ENCODE measurements at places on chromosomes 3 and 15.

- DNase-seq = no peak
Measured at GRCh38 chr3:194931865-194932264, 246.2 kb downstream of the FAM43A start.

GRCh38 chr15:50135031-50135551 lies 16.1 kb upstream of the ATP8B4 start:
- no peak for DNase-seq

GRCh38 chr3:82509106-82509842 lies 747.8 kb upstream of the GBE1 start:
- DNase-seq = no peak

- DNase-seq = no peak
Measured at GRCh38 chr3:116200956-116201690, 244.2 kb downstream of the LSAMP start.

DNA sequence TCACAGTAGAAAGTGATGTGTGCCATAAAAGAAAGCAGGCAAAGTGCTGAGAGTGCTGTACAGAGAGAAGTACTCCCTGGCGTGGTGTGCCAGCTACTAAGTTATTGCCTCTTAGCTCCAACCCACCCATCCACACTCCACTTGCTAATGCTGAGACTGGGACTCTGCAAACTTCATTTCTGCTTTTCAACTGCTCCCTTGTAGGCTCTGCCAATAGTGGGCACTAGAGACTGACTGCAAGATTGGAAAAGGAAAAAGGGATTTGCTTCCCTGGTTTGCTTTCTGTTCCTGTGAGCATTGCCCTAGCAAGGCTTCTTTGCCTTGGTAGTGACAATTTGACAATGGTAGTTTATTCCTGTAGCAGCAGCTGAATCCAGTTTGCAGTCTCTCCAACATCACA lies 56.5 kb upstream of the TMEM108 start:
- DNase-seq = no peak

DNA sequence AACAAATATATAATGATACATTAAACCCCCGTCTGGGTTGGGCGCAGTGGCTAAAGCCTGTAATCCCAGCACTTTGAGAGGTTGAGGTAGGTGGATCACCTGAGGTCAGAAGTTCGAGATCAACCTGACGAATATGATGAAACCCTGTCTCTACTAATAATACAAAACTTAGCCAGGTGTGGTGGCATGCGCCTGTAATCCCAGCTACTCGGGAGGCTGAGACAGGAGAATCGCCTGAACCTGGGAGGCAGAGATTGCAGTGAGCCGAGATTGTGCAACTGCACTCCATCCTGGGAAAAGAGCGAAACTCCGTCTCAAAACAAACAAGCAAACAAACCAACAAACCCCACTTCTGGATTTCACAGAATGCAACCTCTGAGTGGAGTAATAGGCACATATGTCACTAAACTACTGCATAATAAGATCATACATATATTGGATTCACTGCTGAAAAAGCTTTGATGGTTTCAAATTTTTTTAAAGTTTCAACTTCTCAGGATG lies 718.2 kb downstream of the SI start:
- no peak for DNase-seq

GRCh38 chr15:83285979-83286553 lies 1.6 kb upstream of the BNC1 start:
- DNase-seq = no peak

DNA sequence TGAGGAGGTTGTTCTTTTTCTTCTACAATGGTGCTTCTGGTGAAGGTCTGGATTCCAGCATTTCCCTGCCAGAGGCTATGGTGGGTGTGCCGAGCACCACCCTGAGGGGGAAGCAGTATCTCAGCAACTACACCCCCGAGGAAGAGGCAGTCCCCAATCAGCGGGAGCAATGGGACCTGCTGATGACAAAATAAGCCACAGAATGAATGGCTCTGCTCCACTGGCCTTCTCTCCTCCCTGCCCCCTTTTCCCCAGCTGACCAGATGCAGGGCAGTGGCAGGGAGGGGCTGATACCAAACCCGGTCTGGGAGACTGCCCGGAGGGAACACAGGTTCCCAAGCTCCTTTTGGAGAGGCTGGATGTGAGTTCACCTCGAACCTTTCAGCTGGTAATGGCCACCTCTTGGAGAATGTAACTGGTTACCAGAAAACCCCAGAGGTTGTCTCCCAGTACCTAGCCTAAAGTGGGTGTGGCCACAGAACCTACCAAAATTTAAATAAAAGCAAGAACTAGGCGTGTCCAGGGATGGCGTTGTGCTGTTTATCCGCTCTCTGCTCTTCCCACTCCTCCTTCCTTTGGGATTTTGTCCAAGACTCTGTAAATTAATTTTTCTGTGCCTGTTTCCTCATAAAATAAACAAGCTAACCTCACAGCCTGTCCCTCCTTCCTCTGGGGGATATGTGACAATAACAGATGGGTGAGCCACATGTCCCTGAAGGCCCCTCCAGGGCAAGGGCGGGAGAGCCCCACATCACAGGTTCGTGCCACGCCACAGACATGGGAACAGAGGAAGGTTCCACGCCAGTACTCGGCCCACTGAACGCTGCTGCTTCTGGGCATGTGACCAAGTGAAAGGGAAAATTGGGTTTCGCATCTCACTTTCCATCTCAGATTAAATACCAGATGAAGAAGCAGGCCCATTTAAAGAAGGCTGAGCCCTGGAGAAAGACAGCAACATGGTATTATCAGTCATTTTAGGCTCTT lies 35.1 kb upstream of the SPTBN5 start:
- no peak for DNase-seq

- DNase-seq = no peak
Measured at GRCh38 chr3:179760944-179761343, 108.1 kb downstream of the USP13 start.

DNA sequence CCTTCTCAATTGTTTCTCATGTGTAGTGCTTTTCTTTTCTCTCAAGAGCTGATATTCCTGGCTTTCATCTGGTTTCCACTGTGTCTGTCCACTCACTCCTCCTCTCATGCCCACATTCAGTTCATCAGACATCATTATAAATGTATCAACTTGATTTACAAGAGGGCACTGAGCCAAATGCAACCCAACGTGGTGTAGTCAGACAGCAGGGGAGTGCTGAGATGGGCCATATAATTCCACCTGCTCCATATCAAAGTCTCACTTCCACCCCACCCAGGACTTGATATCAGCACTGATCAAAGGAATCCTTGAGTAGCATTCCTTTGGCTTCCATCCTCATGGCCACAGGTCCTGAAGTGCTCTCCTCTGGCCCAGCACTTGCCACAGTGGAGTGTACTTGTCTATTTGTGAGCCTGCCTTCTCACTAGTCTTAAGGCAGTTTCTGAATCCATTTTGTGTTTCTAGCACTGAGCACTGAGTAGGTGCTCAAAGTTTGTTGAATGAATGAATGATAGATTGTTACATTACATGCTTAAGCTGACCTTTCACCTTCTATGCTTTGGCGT lies 252.8 kb downstream of the CLSTN2 start:
- no peak for DNase-seq

GRCh38 chr3:194312743-194313281 lies 38.3 kb downstream of the CPN2 start:
- no peak for DNase-seq

DNA sequence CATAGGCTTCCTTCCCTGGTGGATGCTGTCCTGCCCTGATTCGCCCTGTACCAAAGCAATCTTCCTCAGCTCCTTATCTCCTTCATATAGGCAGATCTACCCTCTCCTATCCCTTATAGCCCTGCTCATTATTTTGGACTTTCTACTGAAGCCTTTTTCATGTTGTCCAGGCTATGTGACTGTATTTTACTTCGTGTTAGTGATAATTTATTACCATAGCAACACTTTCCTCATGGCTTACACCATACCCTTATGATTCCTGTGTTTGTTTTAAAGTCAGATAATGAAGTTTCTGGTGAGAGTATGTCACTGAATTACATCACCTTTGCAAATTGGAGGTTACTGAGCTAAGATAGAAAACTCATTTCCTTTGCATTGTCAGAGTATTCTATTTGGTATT lies 352.6 kb downstream of the NLGN1 start:
- DNase-seq = no peak

GRCh38 chr3:58640700-58641372 lies 25.7 kb downstream of the FAM3D start:
- peak; percentile 62 for DNase-seq

DNA sequence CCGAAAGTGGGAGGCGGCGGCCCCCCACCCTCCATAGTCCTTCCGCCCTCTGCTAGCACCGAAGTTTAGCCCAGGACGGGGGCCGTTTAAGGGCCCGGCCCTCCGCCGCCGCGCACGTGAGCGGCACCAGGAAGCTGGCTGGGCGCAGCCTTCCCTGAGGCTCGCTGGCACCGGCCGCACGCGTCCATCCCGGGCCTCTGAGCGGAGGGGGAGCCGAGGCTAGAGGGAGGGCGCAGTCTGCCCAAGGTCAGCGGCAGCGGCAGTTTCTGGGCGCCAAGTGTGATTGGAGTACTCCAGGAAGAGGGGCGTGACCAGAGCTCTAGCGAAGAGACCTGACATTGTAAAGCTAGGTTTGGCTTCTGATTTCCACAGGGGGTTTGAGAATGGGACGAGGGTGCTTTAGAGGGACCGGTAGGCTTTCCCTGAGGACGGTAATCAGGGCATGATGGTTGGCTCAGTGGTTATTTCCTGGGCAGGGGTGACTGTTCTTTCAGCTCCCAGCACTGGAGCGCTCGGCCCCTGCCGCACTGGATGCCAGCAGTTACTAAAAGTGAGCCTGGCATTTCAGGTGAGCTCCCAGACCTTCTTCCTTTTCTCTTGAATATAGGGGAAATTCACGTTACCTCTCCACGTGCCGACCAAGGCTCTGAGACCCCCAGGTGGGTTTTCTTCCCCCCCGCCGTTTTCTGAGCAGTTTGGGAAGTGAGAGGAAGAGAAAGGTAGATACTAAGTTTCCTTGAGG lies 853 bp downstream of the TEX264 start:
- DNase-seq = peak; percentile 81

DNA sequence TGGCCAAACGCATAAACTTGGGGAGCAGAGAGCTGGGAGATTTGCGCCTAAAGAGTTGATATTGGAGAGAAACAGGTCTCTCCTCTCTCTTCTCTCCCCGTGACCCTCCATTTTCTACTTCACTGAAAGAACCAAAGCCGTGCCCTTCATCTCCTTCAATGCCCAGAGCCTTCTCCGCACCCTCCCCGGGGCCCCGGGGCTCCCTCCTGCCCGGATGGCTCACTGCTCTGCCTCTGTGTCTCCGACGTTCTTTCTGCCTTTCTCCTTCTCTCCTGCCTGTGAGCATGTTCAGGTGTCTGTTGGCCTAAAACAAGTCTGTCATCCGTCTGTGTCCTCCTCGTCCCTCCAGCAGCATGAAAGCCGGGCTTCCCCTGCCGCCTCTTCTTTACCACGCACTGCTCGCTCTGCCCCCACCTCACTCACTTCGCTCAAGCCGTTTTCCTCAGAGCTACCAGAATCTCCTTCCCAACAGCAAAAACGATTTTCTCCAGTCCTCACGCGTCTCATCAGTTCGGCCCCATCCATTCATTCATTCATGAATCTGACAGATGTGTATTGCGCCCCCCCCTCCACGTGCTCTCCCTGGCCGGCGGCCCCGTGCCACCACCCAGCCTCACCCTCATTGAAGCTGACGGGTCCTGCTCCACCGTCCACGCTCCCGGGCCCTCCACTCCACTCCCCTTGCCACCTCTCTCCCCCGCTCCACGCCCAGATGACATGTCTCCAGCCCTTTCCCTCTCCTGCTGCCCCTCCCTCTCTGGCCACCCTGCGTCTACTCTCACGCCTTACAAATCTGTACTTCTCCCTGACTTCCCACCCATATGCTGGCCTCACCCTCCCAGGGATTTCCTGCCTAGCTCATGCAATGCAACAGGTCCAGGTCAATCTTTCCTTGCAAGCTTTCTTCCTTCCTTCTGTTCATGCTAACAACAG lies 10.2 kb downstream of the MUC4 start:
- no peak for DNase-seq

GRCh38 chr15:71042356-71042922 lies 72.8 kb upstream of the THSD4 start:
- DNase-seq = no peak

- no peak for DNase-seq
Measured at GRCh38 chr3:43965656-43966055, 274.9 kb downstream of the ABHD5 start.

DNA sequence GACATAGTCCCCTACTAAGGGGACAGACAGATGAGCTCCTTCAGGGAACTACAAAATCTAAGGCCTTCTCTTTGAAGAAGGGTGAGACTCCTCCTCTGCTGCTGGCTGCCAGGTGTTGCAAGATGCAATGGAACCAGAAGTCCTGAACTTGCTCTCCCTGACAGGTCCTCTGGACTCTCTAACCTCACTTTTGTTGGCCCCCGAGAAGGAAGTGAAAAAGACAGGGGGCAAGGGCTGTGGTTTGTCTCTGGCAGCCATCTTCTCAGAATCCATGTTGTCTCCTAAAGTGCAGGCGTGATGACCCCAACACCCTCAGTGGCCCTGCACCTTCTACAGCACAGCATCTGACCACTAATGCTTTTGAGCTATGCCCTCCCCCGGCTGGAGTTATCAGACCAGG lies 292.5 kb downstream of the CHST2 start:
- no peak for DNase-seq

DNA sequence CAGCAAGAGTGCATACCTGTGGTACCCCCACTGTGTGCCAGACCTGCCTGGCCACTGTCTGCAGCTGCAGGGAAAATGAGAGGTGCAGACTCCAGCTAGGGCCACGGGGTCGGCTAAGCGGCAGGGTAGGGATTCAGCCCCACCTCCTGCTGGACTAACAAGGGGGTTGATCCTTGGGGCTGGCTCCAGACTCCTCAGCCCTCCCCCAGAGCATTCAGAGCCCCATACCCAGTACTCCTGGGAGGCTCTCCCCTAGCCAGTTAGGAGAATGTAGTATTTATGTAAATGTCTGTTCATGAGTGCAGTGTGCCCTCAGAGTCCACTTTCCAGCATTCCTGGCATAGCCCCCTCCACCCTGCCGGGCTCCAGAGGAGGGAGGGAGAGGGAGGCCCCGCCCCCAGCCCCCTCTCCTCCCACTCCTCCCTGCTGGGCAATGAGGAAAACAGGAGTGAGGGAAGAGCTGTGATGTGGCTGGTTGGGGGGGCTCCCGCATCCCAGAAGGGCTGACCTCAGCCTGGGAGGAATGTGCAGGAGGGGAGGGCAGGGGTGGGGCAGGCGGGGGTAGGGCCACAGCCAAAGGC lies 4.5 kb upstream of the SEMA3B start:
- no peak for DNase-seq

- DNase-seq = no peak
Measured at GRCh38 chr3:10192953-10193691, 28.4 kb downstream of the IRAK2 start.

GRCh38 chr3:35664460-35664919 lies 25.2 kb downstream of the ARPP21 start:
- no peak for DNase-seq

DNA sequence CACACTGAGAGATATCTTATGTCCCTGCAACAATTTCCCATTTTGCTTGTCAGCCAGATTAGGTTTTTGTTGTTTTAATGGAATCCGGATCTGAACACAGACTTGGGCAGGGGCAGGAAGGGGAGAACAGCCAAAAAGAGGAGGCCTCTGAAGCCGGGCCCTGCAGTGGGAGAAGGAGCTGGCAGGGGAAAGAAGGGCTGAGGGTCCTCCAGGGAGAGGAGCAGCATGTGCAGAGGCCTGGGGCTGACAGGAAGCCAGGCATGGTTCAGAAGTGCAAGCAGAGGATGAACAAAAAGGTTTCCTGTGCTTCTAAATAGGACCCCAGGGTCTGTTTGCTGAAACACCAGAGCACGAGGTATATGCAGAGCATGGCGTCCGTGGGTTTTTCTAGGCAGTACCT lies 49.1 kb upstream of the POMGNT2 start:
- DNase-seq = no peak

Measured in MM.1S (cell line).